ENCODE measurements at places on chromosomes 7 and 10. TPM values are rescaled to one million over a fixed set of nuclear protein-coding genes. Genes with fewer than 3 reads are reported as not detected.

The PNLIPRP3 gene
- not detected for total RNA-seq

The FKBP6 gene
- not detected for total RNA-seq

The SH2B2 gene
- 2.5 TPM for total RNA-seq

The EBLN1 gene
- not detected for total RNA-seq

The ANKRD7 gene
- 2.8 TPM for total RNA-seq

The LRRC18 gene
- not detected for total RNA-seq

The HTRA1 gene
- total RNA-seq = 211 TPM

The ATOH7 gene
- total RNA-seq = not detected

The SLC26A5 gene
- not detected for total RNA-seq

The TMEM229A gene
- not detected for total RNA-seq

The PNLIPRP1 gene
- not detected for total RNA-seq

The DYNC1I1 gene
- total RNA-seq = 3.5 TPM

The VPS37D gene
- 2.7 TPM for total RNA-seq

The SDK1 gene
- under 0.01 TPM for total RNA-seq

The PRSS58 gene
- total RNA-seq = not detected

The PLEKHS1 gene
- not detected for total RNA-seq

The MYH16 gene
- not detected for total RNA-seq

The ITGA8 gene
- not detected for total RNA-seq

The MEOX2 gene
- total RNA-seq = 15.0 TPM

The MALRD1 gene
- total RNA-seq = 1.7 TPM

The LRGUK gene
- 0.26 TPM for total RNA-seq

The TMEM196 gene
- total RNA-seq = 0.13 TPM

The ERCC6 gene
- total RNA-seq = 61.5 TPM

The IL2RA gene
- total RNA-seq = not detected

The TRIL gene
- 0.13 TPM for total RNA-seq

The HYCC1 gene
- 85.2 TPM for total RNA-seq

The TCERG1L gene
- not detected for total RNA-seq

The LFNG gene
- 5.1 TPM for total RNA-seq

The TSPAN33 gene
- total RNA-seq = 0.43 TPM

The CCDC3 gene
- 2.2 TPM for total RNA-seq

The OR13A1 gene
- not detected for total RNA-seq

The EGR2 gene
- total RNA-seq = 0.86 TPM

The SNX10 gene
- total RNA-seq = 2.6 TPM

The ETV1 gene
- total RNA-seq = 3.7 TPM

The RHOBTB1 gene
- total RNA-seq = 18.8 TPM

The FRAT1 gene
- 2.6 TPM for total RNA-seq

The PNLIPRP2 gene
- not detected for total RNA-seq

The SSC4D gene
- 0.97 TPM for total RNA-seq

The CYP2W1 gene
- under 0.01 TPM for total RNA-seq

The JCAD gene
- 73.6 TPM for total RNA-seq

The ANKIB1 gene
- 94.9 TPM for total RNA-seq

The ASZ1 gene
- not detected for total RNA-seq

The PRSS1 gene
- total RNA-seq = not detected

The OR2A5 gene
- total RNA-seq = not detected

The C10orf143 gene
- 2.5 TPM for total RNA-seq

The HMX3 gene
- 0.11 TPM for total RNA-seq

The RELN gene
- under 0.01 TPM for total RNA-seq

The C10orf62 gene
- 0.32 TPM for total RNA-seq

The PRR15 gene
- not detected for total RNA-seq

The CACUL1 gene
- 52.0 TPM for total RNA-seq

The NYAP1 gene
- total RNA-seq = 1.8 TPM

The TMEM72 gene
- total RNA-seq = not detected

The INTS1 gene
- total RNA-seq = 36.3 TPM

The FAM25G gene
- total RNA-seq = not detected
